ENCODE measurements at places on chromosomes 11 and 22.

DNA sequence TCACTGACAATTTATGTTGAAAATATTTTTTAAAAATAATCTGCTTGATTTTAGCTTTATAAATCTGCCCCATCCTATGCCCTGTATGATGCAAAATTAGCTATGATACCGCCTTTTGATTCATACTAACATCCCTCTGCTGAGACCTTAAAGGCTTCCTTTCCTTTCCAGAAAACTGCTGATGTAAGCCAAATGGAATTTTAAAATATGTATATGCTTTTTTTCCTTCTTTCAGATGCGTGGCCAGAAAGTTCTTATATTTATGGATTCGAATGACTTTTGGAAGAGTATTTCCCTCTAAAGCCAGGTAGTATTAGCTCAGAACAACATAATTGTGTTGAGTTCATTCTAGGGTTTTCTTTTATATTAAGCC is 34.5 kb downstream of the SFI1 start:
- DNase-seq: no peak

DNA sequence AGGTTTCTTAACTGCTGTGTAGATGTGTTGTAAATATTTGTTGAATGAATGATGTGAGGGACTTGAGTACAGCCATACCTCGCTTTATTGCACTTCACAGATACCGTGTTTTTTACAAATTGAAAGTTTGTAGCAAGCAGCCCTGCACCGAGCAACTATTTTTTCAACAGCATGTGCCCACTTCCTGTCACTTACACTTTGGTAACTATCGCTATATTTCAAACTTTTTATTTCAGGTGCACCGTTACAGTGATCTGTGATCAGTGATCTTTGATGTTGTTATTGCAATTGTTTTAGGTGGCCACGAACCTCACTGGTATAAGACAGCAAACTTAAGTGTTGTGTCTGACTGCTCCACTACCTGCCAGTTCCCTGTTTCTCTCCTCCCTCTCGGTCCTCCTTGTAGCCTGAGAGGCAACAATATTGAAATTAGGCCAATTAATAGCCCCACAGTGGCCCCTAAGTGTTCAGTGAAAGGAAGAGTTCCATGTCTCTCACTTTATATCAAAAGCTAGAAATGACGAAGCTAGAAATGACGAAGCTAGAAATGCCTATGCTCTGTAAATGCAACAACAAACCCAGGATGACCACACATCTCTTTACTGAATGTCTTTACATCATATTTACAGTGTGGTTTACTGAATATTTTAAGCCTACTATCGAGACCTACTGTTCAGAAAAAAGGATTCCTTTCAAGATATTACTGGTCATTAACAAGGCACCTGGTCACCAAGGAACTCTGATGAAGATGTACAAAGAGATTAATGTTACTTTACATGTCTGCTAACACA is 1.0 kb downstream of the SFI1 start:
- no peak for DNase-seq

- DNase-seq: no peak
These were observed 5.3 kb downstream of the CSF2RB start for GRCh38 chr22:36918586-36919284.

DNA sequence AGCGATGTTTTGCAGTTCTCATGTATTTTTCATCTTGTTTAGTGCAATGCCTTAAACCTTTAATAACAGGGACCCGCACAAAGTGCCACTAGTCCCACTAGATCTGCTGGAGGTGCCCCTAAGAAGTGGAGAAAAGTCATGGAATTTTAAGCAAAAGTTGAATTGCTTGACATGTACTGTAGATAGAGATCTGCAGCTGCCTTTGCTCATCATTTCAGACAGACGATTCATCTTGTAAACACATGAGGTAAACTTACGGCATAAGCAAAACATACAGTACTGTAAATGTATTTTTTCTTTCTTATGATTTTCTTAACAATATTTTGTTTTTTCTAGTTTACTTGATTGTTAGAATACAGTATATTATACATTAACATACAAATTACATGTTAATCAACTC is 295.6 kb downstream of the CASP12 start:
- no peak for DNase-seq

- DNase-seq: no peak
These were observed 31.9 kb downstream of the RRAS2 start for GRCh38 chr11:14327116-14327515.

GRCh38 chr11:719214-720016 is 13.4 kb downstream of the EPS8L2 start:
- DNase-seq: no peak

- DNase-seq: peak; percentile 21
These were observed 167.5 kb downstream of the KIRREL3 start for GRCh38 chr11:126833065-126833464.

DNA sequence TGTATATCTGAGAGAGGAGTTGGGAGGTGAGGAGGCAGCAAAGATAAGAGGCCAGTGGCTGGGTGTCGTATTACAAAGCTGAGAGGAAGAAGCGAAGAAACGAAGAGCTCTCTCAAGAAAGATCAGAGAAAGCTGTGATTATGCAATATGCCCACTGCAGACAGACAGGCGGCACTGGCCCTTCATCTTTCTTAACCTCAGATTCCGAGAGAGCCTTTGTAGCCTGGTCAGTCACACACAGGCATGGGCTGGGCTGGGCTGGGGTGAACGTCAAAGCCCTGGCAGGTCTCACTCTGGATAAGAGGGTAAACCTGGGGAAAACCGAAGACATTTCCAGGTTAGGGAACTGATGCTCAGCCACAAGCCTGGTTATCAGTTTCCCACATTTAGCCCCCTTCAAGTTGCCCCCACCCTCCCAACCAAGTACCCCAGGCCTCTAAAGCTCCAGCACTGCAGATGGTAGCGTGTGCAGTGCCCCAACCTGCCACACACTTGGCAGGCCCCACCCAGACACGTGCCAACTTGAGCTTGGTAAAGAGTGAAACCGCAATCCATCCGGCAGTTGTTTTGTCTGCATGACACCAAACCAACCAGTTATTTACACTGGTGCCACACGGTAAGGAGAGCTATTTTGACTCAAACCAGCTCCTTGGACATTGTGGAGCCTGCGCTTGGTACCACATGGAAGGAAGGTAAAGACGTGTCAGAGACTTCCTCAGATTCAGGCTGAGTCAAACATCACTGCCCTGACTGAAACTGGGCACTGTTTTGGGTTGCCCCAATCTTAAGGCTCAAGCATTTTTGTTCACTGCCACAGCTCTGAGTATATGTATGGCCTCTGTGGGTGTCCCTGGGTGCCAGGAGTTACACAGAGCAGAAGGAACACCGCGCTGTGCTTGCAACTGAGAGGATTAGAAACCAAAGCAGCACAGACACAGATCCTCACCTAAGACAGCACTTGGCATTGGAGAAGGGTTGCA is 135.9 kb downstream of the FDX1 start:
- no peak for DNase-seq

Measured in NCI-H1436 treated with DMSO at 0.1 percent for 48 hours (cell line).